ENCODE measurements at places on chromosomes 16 and 17. TPM values are rescaled to one million over a fixed set of nuclear protein-coding genes. Genes with fewer than 3 reads are reported as not detected.
A peak's percentile ranks its signal among the peaks of the same experiment; 100 is the strongest.

Gene TBC1D3I
- total RNA-seq: 2.2 TPM

Gene PPY
- total RNA-seq: not detected

Gene PRKCA
- 22.9 TPM for total RNA-seq

Gene TTYH2
- 69.7 TPM for total RNA-seq

Gene CCDC78
- total RNA-seq: 3.2 TPM

Gene CCL22
- total RNA-seq: not detected

Gene SYCE1L
- 7.9 TPM for total RNA-seq

Gene HCFC1R1
- 39.4 TPM for total RNA-seq

Gene MMP25
- 1.5 TPM for total RNA-seq

Gene FOXC2
- 11.2 TPM for total RNA-seq

Gene USH1G
- total RNA-seq: 2.0 TPM

Gene TBC1D3L
- 26.9 TPM for total RNA-seq

DNA sequence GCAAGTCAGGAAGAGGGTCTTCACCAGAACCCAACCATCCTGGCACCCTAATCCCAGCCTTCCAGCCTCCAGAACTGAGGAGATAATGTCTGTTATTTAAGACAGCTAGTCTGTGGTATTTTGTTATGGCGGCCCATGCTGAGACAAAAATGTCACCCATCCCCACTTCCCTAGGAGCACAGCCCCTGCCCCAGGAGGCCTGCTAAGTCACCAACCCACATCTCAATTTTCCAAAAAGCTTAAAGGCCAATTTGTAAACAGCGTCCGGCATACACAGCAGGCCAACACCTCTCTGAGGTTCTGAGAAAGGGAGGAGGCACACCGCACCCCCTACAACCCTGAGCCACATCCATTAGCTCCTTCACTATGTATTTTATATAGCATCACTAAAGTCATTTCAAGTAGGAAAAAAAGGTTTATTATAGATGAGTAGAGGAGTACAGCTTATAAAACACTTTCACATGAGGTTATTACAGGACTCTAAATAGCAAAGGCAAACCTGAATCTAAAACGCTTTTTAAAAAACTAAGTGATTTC is 6.9 kb downstream of the TMEM170A start:
- DNase-seq: no peak

DNA sequence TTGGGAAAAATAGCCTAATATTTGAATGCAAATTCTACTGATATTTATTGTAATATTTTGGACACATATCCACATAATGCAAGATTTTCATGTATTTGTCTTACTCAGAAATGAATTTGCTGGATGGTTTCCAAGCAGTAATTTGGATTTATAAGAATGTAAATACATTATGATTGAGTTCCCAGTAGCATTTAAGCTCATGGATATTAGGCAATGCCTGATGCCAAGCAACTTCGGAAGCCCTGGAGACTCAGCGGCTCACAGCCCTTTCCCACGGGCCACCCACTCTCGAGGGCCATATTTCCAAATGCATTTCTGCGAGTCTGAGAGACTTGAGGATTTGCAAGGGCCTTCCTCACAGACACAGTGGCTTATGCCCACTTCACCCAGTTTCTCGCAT is 62.1 kb upstream of the MYOCD start:
- DNase-seq: no peak

- no peak for DNase-seq
These were observed 527.8 kb upstream of the WSB1 start for GRCh38 chr17:26765860-26766709.

DNA sequence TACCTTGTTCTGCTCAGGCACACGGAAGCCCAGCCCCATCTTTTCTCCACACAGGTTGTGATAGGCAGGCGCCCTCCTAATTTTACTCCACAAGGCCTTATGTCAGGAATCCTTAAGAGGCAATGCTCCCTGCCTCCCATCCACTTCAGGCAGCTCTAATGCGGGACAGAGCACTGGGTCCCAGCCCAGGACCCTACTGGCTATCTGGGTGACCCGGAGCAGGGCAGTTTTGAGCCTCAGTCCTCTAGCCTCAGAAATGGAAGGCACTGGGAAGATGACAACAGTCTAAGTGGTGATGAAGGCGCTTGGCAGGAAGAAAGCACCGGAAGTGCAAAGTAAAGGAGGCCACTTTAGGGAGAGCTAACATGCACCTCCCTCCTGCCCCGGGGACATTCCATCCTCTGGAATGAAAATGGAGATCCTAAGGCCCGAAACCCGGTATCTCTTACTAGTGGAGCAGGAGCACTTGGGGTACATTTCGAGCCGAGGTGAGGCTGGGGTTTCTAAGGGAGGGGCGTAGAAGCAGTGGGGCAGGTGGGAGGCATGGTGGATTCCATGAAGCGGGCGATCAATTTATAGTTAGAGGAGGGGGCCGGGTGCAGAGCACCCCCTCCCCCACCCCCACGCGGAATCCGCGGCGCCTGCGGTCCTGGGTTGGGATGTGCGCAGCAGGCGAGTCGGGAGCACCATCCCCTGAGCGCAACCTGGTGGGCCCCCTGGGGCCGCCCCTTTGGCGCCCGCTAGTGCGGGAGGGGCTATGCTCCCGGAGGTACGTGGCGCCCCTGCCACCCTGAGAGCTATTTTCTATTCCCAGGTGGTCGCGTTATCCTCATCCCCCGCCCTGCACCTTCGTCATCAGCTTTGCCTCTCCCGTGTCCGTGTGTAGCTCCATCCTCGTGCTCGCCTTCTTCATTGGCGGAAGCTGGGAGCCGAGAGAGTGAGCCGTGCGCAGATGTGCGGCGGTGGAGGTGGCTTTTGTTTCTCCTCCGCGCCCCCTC is 4.9 kb downstream of the MT1F start:
- no peak for DNase-seq

DNA sequence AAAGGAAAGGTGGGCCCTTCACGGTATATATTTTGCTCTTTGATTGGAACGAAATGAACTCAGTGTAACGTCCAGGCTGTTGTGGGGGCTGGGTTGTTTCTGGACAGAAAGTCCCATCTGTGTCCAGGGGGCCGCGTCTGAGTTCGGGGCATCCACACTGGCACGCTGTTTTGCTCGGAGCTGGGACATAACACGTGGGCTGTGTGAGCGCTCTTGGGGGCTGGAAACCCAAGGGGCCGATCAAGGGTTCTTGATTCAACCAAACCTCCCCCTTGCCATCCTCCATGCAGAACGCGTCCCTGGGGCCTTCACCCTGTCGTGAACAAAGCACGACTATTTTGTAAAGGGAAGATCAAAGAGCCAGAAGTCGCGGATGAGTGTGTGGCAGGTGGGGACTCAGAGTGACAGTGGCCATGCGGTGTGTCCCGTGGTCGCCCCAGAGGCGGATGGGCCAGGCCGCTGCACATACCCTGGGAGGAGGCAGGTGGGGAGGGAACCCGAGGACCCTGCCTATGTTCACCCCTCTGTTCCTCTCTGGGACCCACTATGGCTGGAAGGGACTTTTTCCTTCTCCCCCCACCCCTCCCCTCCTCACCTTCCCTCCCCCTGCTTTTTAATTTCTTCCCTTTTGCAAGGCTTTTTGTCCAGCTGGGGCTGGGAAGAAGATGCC is 387.2 kb downstream of the SEC14L1 start:
- DNase-seq: no peak

GRCh38 chr16:7976563-7976962 is 613.7 kb downstream of the TMEM114 start:
- DNase-seq: no peak

DNA sequence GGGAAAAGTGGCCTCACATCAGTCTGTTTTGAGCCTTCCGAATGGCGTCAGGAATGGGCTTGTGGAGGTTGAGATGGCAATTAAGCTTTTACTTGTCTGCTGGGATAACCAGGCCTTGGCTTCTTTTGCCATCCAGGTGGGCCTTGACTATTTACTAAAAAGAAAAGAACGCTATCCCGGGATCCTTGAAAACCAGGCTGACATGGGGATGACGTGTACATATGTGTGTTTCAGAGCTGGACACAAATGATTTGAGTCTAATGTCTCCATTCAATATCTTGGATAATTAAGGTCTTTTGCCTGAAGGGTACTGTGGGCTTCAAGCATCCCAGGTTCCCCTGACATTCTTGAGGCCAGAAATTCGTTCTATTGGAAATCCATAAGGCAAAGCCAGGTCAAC is 32.6 kb upstream of the HOXB13 start:
- no peak for DNase-seq

- peak; percentile 51 for DNase-seq
These were observed 6.7 kb downstream of the ITGA3 start for GRCh38 chr17:50062293-50063243.

DNA sequence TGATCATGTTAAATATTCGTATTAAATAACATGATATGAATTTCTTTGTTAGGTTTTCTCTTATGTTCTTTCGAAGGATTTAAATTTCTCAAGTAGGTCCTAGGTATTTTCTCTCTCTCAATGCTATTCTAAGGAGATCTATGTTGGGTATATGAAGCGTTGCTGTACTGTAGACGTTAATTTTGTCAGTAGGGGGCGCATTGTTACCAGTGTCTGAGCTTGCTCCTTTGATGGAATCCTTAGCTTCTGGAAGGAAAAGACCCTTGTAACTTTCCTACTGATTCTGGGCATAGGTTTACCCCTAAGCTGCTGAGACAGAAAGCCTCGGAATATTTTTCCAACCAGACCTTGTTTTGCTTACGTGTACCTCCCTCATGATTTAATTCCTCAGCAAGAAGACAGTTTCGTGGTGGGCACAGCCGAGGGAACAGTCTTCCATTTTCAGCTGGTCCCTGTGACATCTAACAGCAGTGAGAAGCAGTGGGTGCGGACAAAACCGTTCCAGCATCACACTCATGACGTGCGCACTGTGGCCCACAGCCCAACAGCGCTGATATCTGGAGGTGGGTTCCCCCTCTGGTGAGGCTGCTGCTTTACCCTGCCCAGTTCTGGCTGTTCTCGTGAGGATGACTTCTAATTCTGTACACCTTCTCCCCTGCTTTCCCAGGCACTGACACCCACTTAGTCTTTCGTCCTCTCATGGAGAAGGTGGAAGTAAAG is 17.9 kb downstream of the UTP4 start:
- DNase-seq: peak; percentile 80

DNA sequence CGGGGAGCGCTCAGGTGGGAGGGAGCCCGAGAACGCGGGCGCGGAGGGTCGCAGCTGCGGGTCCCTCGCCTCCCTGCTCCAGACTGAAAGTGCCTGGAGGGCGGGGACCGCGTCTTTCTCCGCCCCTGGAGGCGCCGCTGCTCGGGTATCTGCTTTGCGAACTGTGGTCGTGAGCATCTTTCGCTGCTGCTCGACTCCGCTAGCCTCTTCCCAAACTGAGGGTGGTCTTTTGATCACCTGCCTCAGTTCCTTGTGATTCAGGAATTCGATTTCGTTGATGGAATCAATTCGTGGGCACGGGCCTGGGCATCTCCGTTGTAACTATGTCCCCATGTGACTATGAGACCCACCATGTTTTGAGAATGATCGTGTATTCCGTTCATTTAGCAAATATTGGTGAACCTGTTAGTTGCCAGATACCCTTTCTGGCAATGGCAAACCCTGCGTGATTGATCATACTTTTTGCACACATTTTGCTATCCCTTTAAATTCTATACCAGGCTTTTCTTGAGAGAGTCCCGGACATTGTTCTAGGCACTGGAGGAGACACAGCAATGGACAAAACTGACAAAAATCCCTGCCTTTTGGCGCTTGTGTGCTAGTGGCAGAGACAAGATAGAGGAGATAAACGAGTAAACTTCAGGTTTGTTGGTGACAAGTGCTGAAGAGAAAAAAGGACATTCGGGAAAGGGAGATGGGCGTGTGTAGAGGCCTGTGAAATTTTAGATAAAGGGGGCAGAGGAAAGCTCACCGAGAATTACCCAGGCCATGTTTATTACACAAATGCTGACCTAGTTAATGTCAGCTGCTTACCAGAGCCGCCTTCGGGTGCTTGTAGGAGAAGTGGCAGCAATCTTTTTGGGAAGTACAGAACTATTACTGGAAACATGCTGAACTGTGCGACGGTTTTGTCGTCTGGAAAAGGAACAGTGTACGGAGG is 948 bp downstream of the UTP18 start:
- peak; percentile 17 for DNase-seq

- no peak for DNase-seq
These were observed 284.2 kb downstream of the HS3ST3B1 start for GRCh38 chr17:14585099-14585498.

GRCh38 chr16:19210280-19210924 is 42.4 kb downstream of the SYT17 start:
- no peak for DNase-seq

DNA sequence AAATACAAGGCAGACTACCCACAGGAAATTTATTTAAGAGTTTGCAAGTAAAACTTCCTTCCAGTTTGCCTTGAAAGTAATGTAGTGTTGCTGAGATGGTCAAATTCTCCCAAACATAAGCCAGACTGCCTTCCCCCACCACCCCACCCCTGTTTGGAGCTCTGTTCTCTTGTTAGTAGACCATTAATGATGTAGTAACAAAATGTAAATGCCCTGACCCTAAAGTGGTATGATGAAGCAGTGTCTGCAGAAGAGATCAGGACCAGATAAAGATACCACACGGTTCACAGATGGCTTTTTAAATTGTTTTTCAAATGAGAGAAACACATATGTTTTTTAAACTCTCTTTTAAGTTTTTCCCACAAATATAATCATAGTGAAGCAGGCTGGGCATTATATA is 136.4 kb upstream of the TMEM97 start:
- DNase-seq: no peak

DNA sequence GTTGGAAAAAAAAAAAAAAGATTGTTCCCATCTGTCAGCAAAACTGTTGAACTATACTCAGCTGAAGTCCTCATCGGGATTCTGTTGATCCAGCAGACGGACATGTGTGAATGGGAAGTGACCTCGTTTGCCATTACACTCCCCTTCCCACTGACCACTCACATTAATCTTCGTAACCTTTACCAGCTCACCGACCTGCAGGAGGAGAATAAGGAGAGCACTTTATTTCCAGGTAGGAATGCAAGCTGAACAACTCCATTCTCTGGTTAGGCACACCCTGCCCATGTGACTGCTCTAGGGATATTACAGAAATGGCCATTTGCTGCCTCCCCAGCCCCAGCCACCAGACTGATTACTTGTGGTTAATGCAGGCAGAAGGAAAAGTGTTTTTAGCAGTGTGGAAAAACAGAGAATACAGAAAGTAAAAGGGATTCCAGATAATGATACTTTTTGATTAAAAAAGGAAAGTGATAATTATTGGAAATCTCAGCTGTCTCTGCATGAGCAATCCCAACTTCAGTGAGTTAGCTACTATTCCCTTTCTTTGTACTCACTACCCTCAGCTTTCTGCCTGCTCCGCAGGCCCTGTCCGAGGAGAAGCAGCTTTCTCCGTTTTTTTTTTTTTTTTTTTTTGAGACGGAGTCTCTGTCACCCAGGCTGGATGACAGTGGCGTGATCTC is 23.6 kb upstream of the YWHAE start:
- no peak for DNase-seq

GRCh38 chr16:77834635-77835540 is 46.5 kb downstream of the VAT1L start:
- no peak for DNase-seq

GRCh38 chr17:79001190-79002020 is 8.2 kb downstream of the CANT1 start:
- DNase-seq: peak; percentile 11

DNA sequence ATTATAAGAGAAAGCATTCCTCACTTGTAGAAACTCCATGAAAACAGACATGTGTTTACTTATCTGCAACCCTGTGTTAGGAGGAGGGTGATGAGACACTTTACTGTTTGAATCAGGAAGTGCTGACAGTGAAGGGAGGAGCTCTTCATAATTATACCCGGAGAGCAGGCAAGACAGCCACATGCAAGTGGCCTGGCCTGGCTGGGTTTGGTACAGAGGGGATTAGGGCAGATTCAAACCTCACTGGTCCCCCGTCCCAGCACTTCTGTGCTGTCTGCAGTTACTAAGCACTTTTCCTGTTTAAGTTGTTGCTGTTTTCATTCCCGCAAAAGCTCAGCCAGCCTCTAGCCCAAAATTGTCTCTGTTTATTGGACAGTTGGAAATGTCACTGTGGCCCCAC is 78.5 kb downstream of the WWOX start:
- DNase-seq: no peak

- DNase-seq: no peak
These were observed 7.7 kb downstream of the SALL1 start for GRCh38 chr16:51143196-51143977.
